ENCODE measurements at places on chromosomes 4 and X.

DNA sequence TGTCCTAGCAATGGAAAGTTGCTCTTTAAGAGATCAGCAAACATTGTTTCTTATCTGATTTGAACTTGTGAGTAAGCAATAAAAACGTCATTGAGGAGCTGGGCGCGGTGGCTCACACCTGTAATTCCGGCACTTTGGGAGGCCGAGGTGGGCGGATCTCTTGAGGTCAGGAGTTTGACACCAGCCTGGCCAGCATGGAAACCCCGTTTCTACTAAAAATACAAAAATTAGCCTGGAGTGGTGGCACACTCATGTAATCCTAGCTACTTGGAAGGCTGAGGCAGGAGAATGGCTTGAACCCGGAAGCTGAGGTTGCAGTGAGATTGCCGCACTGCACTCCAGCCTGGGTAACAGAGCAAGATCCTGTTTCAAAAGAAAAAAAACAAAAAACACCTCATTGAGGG is 11.2 kb upstream of the PLAC8 start:
- DNase-seq, result no peak

DNA sequence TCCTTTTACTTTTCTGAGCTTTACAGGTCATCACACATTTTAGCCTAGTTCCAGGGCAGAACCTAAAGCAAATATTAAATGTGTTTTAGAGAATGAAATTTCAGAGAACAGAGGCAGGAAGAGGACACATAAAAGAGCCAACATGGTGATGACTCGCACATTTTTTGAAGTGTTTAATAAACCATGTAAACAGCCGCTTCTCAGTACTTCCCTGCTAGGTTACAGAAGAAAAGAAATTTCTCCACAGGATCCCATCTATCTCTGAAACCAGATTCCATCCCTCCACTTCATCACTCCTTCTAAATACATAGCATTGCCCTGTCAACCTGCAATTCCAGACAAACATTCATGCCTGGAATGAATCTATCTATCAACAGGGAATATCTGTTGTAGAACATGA is 949.5 kb upstream of the PCDH7 start:
- DNase-seq, result no peak

- no peak for DNase-seq
Measured at GRCh38 chr4:86551387-86551786, 42.7 kb upstream of the PTPN13 start.

DNA sequence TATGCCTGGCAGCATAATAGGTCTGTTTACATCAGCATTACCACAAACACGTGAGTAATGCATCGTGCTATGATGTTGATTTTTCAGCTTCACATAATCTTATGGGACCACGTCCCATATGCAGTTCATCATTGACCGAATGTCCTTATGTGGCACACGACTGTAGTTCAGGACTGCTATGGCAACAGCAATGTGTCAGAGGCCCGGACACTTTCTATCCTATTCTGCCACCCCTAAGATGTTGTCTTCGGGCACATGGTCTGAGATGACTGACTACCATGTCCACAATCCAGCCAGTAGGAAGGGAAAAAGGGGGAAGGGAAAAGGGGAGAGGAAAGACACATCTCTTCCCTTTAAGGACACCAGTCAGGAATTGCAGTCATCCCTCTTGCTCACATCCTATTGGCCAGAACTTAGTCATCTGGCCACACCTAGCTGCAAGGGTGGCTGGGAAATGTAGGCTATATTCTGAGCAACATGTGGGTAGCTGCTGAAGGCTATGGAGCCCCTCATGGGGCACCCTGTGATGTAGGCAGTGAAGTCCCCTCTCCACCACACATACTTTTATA is 196.0 kb upstream of the RBPJ start:
- no peak for DNase-seq

DNA sequence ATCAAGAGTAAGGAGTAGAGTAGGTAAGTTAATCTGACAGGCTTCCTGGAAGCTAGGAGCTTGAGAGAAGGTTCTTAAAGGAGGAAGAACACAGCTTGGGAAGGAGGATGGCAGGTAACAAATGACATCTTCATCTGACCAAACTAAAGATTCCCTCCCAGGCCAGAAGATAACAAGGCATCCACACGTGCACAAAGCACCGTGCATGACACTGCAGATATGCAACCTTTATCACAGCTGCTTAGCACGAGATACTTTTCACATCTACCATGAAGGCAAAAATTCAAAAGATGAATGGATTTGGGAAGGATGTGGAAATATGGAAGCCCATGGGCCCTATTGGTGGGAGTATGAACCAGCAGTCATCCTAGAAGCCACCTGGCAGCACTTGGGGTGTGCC is 34.3 kb downstream of the CD99L2 start:
- DNase-seq, result no peak

DNA sequence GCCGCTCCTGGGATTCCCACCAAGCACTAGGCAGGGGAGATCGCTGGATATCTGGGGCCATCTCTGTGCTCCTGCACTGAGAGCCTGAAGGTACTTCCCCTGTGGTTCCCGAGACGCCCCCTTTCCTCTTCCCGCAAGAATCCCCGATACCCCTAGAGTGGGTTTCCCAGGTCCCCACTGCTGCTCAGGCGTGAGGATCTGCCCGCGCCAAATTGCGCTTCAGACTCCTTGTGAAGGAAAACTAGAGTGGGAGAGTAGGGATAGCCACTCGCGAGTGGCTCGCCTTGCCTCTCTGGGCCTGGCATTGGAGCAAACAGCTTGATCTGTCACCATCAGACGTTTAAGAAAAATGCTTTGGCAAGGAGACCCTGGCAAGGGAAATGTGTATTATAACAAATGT is 1.5 kb downstream of the IL1RAPL2 start:
- DNase-seq, result no peak

GRCh38 chr4:169270810-169271691 is at the start of gene SH3RF1:
Gene SH3RF1 (minus strand): TSS chr4:169270956. CDS start chr4:169269212, 1,744 bp downstream.
- DNase-seq, result peak; percentile 30

- no peak for DNase-seq
Measured at GRCh38 chr4:114674080-114674479, 75.5 kb downstream of the UGT8 start.

- DNase-seq, result no peak
Measured at GRCh38 chr4:113170805-113171468, 121.5 kb downstream of the ANK2 start.

- no peak for DNase-seq
Measured at GRCh38 chr4:182231080-182231479, 12.1 kb upstream of the TENM3 start.

DNA sequence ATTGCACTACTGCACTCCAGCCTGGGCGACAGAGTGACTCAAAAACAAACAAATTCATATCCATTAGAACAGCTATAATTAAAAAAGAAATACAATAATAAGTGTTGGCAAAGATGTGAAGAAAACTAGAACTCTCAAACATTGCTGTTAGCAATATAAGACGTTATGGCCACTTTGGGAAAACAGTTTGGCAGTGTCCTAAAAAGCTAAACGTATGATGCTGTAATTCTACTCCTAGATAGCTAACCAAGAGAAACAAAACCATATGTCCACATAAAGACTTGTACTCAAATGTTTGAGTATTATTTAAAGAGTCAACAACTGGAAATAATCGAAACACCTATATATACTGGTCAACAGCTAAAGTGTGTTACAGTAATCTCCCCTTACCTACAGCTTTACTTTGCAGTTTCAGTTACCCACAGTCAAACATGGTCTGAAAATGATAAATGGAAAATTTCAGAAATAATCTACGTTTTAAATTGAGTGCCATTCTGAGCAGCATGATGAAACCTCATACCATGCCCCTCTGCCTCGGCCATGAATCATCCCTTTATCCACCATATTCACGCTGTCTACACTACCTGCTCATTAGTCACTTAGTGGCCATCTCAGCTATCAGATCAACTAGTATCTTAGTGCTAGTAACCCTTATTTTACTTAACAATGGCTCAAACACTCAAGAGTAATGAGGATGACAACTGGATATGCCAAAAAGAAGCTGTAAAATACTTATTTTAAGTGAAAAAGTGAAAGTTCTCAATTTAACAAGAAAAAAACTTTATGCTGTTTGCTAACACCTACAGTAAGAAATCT is 4.9 kb downstream of the ELF2 start:
- DNase-seq, result no peak

All from NCI-H1694 treated with DMSO at 0.1 percent for 48 hours (cell line).